ENCODE measurements at places on chromosomes 16 and 17.

GRCh38 chr17:78539781-78540180 is 37.4 kb downstream of the DNAH17 start:
- no peak for DNase-seq

DNA sequence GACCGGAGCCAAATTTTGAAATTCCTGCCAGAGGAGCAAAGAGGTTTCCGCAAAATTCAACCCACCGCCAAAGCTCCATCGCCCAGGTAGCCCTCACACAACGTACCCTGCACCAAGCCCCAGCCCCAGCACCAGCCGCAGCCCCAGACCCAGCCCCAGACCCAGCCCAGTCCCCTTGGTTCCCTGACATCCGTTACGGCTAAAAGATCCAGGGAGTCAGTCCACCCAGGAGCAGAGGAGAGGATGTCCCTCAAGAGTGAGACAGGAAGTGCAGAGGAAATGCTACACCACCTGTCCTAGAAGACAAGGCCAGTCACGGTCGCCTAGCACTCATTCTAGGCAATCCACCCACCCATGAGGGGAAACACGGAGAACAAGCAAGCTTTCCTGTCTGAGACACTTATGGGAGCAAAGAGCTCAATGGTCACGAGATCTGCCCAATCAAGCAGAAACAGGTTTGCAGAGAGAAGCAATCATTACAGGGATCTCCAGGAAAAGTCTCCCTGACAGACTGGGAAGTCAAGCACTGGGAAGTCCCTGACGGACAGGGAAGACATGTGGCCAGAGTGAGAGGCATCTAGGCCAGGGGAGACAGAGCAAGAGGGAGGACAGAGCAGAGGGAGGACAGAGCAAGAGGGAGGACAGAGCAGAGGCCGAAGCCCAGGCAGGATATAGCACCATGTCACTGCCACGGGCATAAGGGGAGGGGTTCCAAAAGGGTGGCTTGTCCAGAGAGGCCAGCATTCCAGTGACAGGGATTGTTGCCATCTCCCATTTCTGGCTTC is 15.0 kb upstream of the KCNJ18 start:
- no peak for DNase-seq

DNA sequence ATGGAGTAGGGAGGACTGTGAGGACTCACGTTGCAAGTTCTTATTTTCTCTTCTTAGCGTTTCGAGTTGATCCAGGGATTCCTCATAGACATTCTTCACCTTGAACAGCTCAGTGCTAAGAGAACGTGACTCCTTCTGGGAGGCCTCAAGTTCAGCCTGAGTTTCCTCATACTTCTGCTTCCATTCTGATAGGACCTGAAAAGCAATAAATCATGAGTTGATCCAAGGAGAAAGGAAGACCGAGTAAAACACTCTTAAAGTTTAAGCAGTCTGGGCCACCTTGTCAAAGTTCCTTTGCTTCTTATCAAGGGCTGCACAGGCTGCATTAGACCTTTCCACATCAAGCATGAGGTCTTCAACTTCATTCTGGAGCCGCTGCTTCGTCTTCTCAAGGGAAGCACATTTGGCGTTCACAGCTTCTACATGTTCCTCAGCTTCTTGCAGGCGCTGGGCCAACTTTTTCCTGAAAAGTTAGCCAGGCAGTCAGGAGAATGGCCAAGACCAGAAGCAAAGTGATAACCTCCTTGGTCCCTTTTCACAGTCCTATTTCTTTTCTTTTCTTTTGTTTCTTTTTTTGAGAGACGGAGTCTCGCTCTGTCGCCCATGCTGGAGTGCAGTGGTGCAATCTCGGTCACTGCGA is 23.8 kb upstream of the MYH13 start:
- no peak for DNase-seq

DNA sequence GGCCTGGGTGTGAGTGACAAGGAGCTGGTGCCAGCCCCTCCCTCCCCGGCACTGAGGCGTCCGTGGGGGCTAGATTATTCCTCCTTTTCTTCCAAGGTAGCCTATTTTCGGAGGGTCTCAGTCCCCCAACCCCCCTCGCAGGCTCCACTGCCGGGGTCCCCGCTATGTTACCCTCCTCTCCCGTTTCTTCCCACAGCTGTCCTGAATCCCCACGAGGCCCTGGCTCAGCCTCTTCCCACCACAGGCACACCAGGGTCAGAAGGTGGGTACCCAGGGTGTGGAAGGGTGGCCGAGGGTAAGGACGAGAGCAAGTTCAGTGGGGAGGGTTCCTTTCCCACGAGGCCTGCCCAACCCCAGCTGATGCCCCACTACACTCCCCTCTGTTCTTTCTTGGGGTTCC is 611 bp downstream of the RAMP2 start:
- no peak for DNase-seq

- no peak for DNase-seq
These were observed 47.1 kb downstream of the ABCA8 start for GRCh38 chr17:68908045-68908444.

DNA sequence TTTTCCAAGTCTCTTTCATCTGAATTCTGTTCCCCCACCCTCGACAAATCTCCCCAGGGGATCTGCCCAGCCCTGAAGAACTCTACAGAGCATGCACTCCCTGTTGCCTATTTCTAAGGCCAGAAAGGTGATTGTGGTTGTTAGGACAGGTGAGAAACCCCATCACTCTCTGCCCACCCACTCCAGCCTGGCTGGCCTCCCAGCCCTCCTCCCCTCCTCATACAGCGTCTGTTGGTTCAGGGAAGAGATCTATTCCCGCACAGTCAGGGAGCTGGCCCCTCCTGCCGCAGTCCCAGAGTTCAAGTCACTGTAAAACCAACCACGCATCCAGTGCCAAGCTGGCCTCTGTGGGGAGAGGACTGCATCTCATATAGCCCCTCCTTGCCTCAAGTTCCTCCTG is 98.7 kb downstream of the KCNJ12 start:
- DNase-seq, result no peak

- no peak for DNase-seq
These were observed 228.6 kb upstream of the CDH5 start for GRCh38 chr16:66137853-66138252.

GRCh38 chr17:73823684-73824083 is 179.4 kb upstream of the SDK2 start:
- no peak for DNase-seq

GRCh38 chr16:86062271-86062965 is 163.5 kb downstream of the IRF8 start:
- no peak for DNase-seq

- DNase-seq, result no peak
These were observed 20.1 kb upstream of the ABCC3 start for GRCh38 chr17:50614471-50615051.

- no peak for DNase-seq
These were observed 1.6 kb downstream of the RIPOR1 start for GRCh38 chr16:67530013-67530939.

Measured in skin of body (tissue), 3 donors.